Stimulated activated CD8-positive, alpha-beta memory T cell treated with anti-CD3 and anti-CD28 coated beads, Interleukin-7, amount 100 ng/mL, for 4 hours (primary cell): ENCODE measurements at places on chromosomes 7 and 10.

- DNase-seq: no peak
Measured at GRCh38 chr7:142478479-142479220, 220.8 kb upstream of the PRSS58 start.

GRCh38 chr7:73452999-73453635 is 19.5 kb downstream of the FZD9 start:
- no peak for DNase-seq

DNA sequence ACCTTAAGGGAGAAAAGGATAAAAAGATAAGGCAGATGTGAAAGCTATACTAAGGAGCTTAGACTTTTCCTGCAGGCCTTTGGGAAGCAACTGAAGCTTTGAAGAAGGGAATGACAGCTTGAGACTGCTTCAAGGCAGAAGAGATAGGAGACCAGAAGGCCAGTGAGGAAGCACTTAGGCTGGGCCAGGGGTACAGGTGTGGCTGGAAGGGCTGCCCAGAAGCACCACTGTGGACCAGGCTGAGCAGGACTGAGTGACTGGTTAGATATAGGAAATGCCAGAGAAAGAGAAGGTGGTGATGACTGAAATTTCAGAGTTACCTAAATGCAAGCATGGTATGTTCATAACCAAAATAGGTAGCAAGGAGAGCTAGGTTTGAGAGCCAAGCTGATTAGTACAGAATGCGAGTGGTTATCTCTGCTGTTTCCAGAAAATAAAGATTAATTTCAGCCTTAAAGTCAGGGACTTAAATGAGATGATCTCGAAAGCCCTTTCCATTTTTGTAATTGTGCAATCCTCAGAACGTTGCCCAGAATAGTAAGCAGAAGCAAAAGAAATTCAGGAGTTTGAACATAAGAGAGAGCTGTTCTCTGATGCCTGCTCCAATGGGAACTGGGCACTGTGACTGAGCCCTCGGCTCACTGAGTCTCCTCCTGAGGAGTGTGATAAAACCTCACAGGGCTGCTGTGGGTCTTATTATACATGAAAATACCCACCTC is 54.9 kb downstream of the MET start:
- DNase-seq: no peak

GRCh38 chr10:16779384-16779915 is 37.8 kb downstream of the RSU1 start:
- peak; percentile 45 for DNase-seq
